ENCODE measurements at places on chromosomes 6 and 20.

- DNase-seq: no peak
Observed at GRCh38 chr6:149094934-149095351, 222.6 kb upstream of the TAB2 start.

DNA sequence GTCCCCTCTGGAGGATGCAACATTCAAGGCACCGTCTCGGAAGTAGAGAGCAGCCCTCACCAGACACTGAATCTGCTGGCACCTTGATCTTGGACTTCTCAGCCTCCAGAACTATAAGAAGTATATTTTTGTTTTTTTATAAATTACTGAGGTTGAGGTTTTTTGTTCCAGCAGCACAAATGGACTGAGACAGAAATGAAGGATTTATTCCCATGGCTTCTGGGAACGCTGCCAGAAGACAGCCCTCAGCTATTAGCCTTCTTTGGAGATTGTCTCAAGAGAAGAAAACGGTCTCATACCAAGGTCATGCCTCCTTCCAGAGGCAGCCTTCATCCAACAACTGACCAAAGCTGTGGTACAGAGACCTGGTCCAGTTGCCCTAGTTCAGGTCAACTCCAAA lies 85.4 kb downstream of the CHMP4B start:
- no peak for DNase-seq

- DNase-seq: no peak
Observed at GRCh38 chr20:63833776-63834490, 2.9 kb upstream of the ZBTB46 start.

GRCh38 chr6:111552241-111552744 lies 53.4 kb downstream of the TRAF3IP2 start:
- no peak for DNase-seq

GRCh38 chr6:84575264-84575663 lies 189.1 kb downstream of the TBX18 start:
- no peak for DNase-seq

DNA sequence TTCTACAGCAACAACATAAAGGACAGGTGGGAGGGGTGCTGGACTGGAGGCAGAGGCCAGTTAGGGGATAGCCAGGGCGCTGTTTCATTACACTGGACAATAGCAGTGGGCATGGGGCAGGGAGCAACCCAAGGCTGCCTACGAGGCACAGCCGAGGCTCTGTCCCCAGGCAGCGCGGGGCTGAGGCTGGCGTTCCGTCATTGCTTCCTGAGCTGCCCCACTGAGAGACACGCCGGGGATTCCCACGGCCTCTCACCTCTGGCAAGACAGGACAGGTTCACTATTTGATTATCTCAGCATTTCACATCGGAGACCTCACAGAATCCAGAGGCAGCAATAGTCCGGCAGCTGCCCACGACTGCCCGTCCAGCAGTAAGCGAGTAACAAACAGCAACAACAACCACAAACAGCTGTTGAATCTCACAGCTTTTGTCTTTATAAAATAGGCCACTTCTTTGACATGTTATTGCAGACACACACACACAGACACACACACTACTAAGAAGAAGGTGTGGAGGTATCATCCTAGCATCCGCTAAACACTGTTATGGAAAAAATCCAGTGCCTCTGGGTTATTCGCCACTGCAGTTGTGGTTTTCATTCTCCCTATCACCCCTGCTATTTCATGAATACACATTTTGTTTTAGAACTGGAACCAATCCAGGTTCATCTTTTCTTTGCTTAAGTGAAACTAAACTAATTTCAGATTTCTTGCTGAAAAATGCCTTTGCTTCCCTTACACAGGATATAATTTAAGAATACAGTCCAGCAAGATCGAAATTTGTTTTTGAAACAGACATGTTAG lies 19.5 kb downstream of the KIF25 start:
- DNase-seq: no peak

Measured in activated T-cell treated with anti-CD3 and anti-CD28 coated beads for 24 hours (primary cell).